ENCODE measurements at places on chromosomes 1 and 21. TPM values are rescaled to one million over a fixed set of nuclear protein-coding genes. Genes with fewer than 3 reads are reported as not detected.

FMO4 gene
- 1.6 TPM for polyA plus RNA-seq

ANGPTL7 gene
- polyA plus RNA-seq = 0.08 TPM

GCSAML gene
- not detected for polyA plus RNA-seq

OR2L13 gene
- 0.23 TPM for polyA plus RNA-seq

PAX7 gene
- not detected for polyA plus RNA-seq

TMCC2 gene
- polyA plus RNA-seq = 5.3 TPM

TOR1AIP1 gene
- polyA plus RNA-seq = 11.8 TPM

OR6N1 gene
- polyA plus RNA-seq = not detected

PALMD gene
- polyA plus RNA-seq = 1.8 TPM

MARK1 gene
- 3.0 TPM for polyA plus RNA-seq

ACTA1 gene
- 0.21 TPM for polyA plus RNA-seq

TRPM2 gene
- polyA plus RNA-seq = not detected

DNA sequence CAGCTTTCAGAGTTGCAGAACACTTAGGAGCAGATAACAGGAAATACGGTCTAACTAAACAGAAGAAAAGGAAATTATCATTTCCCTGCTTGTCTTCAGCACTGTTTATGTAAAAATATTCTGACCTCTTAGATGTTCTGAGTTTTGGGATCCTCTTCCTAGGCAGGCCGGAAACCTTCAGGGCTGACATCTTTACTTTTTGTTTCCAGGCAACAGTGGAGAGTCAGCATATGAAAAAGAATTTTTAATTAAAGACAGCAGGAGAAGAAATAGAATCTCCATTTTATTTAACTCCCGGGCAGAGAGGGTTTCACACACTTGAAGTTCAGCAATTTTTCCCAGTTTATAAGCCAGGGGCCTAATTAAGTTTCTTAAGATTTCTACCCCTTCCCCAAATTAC is 5.1 kb upstream of the RIPPLY3 start:
- no peaks in the 10 kb centered on the region for H3K36me3 ChIP-seq
- no peak overlapping the region for H3K27ac ChIP-seq
- no peak for DNase-seq

DNA sequence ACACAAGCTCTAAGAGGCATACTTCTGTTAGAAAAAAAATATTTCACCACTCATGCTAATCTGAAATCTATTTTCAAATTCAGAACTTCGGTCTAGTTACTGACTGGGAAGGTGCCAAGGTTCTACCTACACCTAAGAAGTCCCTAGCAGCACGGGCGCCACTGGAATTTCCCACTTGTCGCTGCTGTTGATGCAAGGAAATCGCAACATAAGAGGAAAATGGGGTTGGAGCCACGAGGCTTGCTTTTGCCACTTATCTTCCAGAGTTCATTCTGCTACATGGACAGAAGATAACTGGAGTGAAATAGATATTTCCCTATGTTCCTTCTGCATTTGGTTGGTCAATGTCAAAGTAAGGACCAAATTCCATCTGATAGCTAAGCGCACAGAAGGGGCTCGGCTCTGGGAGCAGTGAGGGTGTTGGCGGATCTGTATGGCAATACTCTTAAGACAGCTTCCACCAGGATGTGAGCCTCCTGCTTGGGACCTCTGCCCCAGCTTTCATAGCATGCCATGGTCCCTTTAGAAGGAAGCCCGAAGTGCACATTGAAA is 47.2 kb downstream of the RCAN1 start:
- no peaks in the 10 kb centered on the region for H3K4me1 ChIP-seq
- H3K27ac ChIP-seq = no peak overlapping the region
- H3K4me3 ChIP-seq = no peak overlapping the region
- H3K27me3 ChIP-seq = no peaks in the 10 kb centered on the region
- DNase-seq = no peak

GRCh38 chr1:41450747-41451285 is 33.7 kb downstream of the EDN2 start:
- no peak for DNase-seq
- H3K36me3 ChIP-seq = no peaks in the 10 kb centered on the region
- no peaks in the 10 kb centered on the region for H3K27me3 ChIP-seq
- H3K27ac ChIP-seq = no peak overlapping the region

DNA sequence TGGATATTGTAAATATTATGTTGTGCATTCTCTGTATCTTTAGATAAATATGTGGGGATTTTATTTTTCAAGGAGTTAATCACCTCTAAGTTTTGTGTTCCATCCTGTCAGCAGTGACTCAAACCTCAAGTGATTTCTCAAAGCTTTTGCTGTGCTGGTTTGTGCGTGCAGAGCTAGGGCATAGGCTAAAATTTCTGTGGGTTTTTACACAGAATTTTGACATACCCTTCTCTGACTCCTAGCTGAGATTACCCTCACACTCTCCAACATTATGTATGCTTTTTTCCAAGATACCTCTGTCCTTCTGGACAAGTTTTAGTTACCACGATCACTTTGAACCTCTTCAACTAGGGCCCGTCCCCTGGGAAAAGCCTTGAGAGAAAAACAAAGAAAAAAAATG is 384.9 kb downstream of the NCAM2 start:
- H3K4me3 ChIP-seq = no peak overlapping the region
- H3K27me3 ChIP-seq = no peaks in the 10 kb centered on the region
- H3K36me3 ChIP-seq = no peaks in the 10 kb centered on the region
- no peaks in the 10 kb centered on the region for H3K4me1 ChIP-seq

GRCh38 chr1:1614204-1614953 is 921 bp upstream of the MIB2 start:
- H3K27me3 ChIP-seq = no peaks in the 10 kb centered on the region
- H3K4me3 ChIP-seq = peak overlapping the region; percentile 86
- DNase-seq = no peak
- H3K27ac ChIP-seq = peak overlapping the region; percentile 99
- peaks cover 18% of the 10 kb centered on the region for H3K4me1 ChIP-seq

GRCh38 chr1:167763525-167764220 is 41.9 kb downstream of the MPZL1 start:
- peaks cover 24% of the 10 kb centered on the region for H3K36me3 ChIP-seq
- DNase-seq = no peak
- no peak overlapping the region for H3K4me3 ChIP-seq
- no peaks in the 10 kb centered on the region for H3K4me1 ChIP-seq
- H3K27me3 ChIP-seq = no peaks in the 10 kb centered on the region

DNA sequence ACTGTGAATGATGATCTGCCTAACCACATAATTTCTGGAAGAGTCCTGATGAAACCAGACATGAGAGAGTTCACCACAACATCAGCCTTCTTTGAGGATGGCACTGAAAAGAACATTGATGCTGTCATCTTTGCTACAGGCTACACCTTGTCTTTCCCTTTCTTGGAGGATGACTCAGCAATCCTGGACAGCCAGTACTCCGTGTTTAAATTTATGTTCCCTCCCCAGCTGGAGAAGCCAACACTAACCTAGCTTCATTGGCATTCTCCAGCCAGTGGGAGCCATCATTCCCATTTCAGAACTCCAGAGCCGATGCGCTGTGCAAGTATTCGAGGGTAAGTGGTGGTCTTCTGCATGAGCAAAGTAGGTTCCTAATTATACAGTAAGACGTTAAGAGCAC is 164.1 kb upstream of the POGK start:
- no peaks in the 10 kb centered on the region for H3K4me1 ChIP-seq
- DNase-seq = no peak
- H3K27me3 ChIP-seq = no peaks in the 10 kb centered on the region
- H3K4me3 ChIP-seq = no peak overlapping the region
- H3K36me3 ChIP-seq = no peaks in the 10 kb centered on the region
- H3K27ac ChIP-seq = no peak overlapping the region

GRCh38 chr1:239125027-239125426 is 261.3 kb upstream of the CHRM3 start:
- H3K4me1 ChIP-seq = no peaks in the 10 kb centered on the region
- no peak overlapping the region for H3K4me3 ChIP-seq
- no peak overlapping the region for H3K27ac ChIP-seq
- no peaks in the 10 kb centered on the region for H3K27me3 ChIP-seq
- no peak for DNase-seq

DNA sequence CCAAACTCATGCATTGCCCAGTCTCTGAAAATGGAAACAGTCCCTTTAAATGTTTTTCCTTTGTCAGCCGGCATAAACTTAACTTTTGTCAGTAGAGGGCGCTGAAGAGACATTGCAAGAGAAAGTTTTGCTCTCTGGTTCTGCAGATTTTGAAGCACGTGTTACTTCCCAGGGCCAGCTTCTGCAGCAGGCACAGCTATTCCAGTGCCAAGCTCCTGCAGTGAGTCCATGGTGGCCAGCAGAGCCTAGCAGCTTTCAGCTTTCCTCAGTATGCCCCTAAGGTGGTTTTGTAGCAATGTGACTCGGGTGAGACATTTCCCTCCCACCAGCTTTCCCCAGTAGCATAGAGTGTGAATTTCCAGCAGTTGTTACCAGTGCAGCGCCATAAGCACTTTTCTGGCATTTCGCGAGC is 2.6 kb upstream of the IFI44L start:
- no peak overlapping the region for H3K27ac ChIP-seq
- H3K4me1 ChIP-seq = peaks cover 6% of the 10 kb centered on the region
- no peaks in the 10 kb centered on the region for H3K36me3 ChIP-seq
- H3K27me3 ChIP-seq = no peaks in the 10 kb centered on the region

DNA sequence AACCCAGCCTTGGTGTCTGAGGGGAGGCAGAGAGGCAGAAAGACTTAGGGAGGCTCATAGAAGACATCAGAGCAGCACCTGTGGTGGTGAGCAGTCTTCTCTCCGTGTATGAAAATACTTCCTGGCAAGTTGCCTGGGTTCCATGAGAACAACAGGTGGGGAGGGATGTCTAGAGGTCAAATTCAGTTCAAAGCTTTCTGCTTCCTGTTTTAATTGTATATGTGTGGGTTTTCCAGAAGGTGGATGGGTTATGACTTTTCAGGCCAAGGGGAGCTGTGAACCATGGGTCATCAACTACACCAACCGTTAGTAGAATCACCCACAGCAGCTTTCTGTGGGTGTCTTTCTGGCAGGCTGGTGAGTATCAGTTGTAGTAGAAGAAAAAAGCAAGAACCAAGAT is 4.1 kb upstream of the FCRL2 start:
- H3K4me3 ChIP-seq = no peak overlapping the region
- no peaks in the 10 kb centered on the region for H3K4me1 ChIP-seq
- no peaks in the 10 kb centered on the region for H3K27me3 ChIP-seq

GRCh38 chr1:217586586-217586985 is 44.3 kb downstream of the GPATCH2 start:
- no peaks in the 10 kb centered on the region for H3K4me1 ChIP-seq
- peaks cover 12% of the 10 kb centered on the region for H3K36me3 ChIP-seq
- no peak overlapping the region for H3K4me3 ChIP-seq
- H3K27ac ChIP-seq = no peak overlapping the region
- H3K27me3 ChIP-seq = no peaks in the 10 kb centered on the region

DNA sequence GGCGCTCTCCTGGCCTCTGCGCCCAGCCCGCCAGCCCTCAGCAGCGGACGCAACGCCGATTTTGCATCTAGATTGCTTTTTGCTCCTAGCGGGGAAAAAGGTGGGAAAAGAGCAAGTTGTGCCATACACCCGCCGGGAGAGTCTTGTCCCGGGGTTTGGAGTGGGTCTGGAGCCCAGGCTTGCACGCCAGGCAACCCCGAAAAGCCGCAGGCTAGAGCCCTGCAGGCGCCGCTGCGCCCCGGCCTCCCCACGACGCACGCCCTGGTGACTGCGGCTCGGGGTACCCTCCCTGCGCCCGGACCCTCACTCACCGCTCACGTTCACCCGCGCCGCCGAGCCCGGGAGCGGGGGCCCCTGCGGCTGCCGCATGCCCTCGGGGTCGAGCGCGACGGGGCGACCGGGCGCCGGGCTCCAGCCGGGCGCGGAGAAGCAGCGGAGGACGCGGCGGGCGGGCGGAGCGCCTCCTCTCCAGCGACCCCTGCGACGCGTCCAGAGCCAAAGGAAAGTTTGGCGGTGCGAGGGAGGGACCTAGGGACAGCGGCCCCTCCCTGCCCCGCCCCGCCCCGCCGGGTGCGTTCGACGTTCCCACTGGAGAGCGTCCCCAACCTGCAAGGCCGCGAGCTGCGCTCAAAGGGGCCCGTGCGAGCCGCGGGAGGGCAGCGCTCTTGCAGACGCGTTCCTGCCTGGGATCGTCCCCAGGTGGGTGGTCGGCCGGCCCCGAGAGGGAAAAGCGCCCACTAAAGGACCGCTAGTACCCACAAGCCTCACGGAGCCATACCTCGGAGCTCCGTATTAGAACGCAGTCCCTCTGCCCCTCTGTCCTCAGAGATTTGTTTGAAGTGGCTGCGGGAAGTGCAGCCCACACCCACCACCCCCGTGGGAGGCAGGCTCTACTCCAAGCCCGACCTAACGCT is at the start of gene LPAR3:
TSS of gene LPAR3 (minus strand) at position 502 of the 914 bp plus-strand sequence. CDS start 27,086 bp downstream, outside the sequence.
- H3K4me1 ChIP-seq = peaks cover 6% of the 10 kb centered on the region
- H3K4me3 ChIP-seq = no peak within 1 kb of the TSS
- no peaks in the 10 kb centered on the region for H3K36me3 ChIP-seq
- DNase-seq = peak; percentile 88

- no peak for DNase-seq
- no peaks in the 10 kb centered on the region for H3K36me3 ChIP-seq
- no peak overlapping the region for H3K27ac ChIP-seq
- H3K4me3 ChIP-seq = no peak overlapping the region
- H3K27me3 ChIP-seq = no peaks in the 10 kb centered on the region
- no peaks in the 10 kb centered on the region for H3K4me1 ChIP-seq
These were observed 2.7 kb upstream of the PALMD start for GRCh38 chr1:99643021-99643779.

DNA sequence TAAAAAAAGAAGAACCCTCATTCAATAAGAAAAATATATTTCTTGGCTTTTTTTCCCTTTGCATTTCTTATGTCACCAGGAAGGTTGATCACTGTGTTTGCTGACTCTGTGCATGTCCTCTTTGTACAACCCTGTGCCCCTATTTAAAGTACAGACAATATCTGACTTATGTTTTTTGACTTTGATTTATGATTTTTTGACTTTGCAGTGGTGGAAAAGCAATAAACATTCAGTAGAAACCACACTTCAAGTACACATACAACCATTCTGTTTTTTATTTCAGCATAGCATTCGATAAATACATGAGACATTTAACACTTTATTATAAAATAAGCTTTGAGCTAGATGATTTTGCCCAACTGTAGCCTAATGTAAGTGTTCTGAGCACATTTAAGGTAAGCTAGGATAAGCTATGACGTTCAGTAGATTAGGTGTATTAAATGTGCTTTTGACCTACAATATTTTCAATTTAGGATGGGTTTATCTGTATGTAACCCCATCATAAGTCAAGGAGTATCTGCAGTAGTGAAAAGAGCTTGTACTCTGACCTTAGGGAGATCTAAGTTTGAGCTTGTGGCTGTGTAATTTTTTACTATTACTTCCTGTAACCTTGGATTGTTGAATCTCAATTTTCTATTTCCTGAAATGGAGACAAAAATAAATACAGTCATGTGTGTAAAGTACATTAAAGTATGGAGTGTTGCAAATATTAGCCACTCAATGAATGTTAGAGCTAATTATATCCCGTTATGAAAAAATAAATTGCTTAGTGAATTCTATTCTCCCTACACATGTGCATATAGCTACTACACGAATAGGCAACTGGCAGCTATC is 1.2 kb downstream of the RNASEL start:
- H3K4me3 ChIP-seq = no peak overlapping the region
- no peaks in the 10 kb centered on the region for H3K36me3 ChIP-seq
- H3K4me1 ChIP-seq = no peaks in the 10 kb centered on the region
- H3K27me3 ChIP-seq = no peaks in the 10 kb centered on the region
- no peak for DNase-seq

Measured in SK-N-SH (cell line).